ENCODE measurements at places on chromosomes 11 and 22.

- DNase-seq: no peak
Measured at GRCh38 chr11:65298131-65298535, 16.5 kb upstream of the CDC42EP2 start.

- no peak for DNase-seq
Measured at GRCh38 chr11:9133956-9134355, 42.6 kb upstream of the SCUBE2 start.

GRCh38 chr11:46330563-46331281, 16.5 kb upstream of the DGKZ start:
- DNase-seq: no peak

DNA sequence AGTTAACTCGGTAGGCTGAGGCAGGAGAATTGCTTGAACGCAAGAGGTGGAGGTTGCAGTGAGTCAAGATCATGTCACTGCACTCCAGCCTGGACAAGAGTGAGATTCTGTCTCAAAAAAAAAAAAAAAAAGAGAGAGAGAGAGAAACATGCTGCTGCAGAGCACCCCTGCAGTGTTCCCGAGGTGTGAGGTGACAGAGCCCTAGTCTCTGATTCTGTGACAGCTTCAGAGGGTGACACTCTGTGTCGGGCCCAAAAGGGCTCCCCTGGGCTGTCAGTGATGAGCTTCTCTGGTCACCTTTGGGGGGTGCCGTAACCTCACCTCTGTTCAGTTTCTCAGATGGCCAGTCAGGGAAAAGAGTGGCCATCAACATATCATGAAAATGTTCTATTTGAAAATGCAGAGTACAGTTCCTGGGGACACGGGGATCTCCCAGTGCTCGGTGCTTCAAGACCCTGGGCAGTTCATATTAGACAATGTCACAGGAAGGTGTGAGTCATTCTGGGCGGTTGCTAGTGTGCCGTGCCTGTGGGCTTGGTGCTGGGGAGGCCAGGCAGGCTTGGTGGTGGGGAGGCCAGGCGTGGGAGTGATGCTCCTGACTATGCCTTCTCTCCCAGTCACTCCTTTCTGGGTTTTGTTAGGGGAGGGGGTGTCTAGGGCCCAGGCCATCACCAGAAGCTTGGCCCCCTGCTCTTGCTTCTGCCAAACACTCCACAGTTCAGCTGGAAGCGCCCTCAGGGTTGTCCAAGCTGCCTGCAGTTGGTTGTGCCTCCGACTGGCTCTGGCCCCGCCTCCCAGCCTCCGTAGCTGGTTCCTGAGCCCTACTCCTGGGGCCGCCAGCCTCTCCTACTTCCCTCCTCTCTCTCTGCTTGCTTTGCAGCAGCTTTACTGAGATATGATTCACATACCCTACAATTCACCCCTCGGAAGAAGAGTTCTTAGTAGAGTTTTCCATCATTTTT, 52.5 kb upstream of the CLDN5 start:
- peak; percentile 9 for DNase-seq

GRCh38 chr22:27323661-27324060, 477.9 kb downstream of the MN1 start:
- DNase-seq: no peak

- no peak for DNase-seq
Measured at GRCh38 chr11:125062218-125062930, 731 bp upstream of the SLC37A2 start.

GRCh38 chr11:1534682-1535081, 37.4 kb downstream of the DUSP8 start:
- no peak for DNase-seq

DNA sequence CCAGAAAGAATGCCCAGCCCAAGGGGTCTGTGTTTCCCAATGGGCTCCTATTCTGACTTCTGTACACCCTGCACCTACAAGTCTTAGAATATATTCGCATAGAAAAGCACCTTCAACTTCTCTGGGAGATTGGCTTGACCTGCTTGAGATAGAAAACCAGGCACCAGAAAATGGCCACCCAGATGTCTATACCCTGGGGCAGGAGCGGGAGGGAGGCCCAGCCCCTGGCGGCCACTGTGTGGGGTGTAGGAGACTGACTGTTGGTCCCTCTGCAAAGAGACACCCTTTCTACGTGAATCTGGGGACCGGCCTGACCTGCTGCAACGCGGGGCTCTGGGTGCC, 8.5 kb downstream of the DENND6B start:
- no peak for DNase-seq

DNA sequence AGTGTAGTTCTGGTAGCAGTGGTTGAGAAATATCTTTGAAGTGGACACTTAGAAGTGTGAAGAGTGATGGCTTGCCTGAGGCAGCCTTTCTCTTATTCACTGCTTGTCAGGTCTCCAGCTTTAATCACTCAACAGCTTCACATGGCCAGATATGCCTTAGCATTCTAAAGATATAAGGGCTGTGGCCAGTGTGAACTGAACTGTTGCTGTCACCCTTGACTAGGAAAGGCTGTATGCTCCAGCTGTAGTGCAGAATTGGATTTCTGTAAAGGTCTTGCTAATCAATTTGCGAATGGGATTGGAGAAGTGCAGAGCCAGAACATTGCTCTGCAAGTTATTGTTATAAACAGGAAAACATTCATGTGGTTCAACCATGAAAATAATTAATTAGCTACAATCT, 266.7 kb downstream of the TMEM135 start:
- DNase-seq: no peak

GRCh38 chr11:6656936-6657335, 1.3 kb upstream of the DCHS1 start:
- DNase-seq: no peak

- DNase-seq: no peak
Measured at GRCh38 chr22:49767355-49768062, 60.2 kb downstream of the BRD1 start.

- DNase-seq: no peak
Measured at GRCh38 chr11:72039856-72040401, 40.4 kb downstream of the NUMA1 start.

- no peak for DNase-seq
Measured at GRCh38 chr22:50603511-50604255, 3.1 kb downstream of the MAPK8IP2 start.

- DNase-seq: no peak
Measured at GRCh38 chr11:65617990-65618751, 2.6 kb downstream of the PCNX3 start.

- DNase-seq: no peak
Measured at GRCh38 chr11:104614117-104614680, 284.1 kb downstream of the CASP12 start.

GRCh38 chr22:19784384-19785175, 24.0 kb downstream of the TBX1 start:
- no peak for DNase-seq

DNA sequence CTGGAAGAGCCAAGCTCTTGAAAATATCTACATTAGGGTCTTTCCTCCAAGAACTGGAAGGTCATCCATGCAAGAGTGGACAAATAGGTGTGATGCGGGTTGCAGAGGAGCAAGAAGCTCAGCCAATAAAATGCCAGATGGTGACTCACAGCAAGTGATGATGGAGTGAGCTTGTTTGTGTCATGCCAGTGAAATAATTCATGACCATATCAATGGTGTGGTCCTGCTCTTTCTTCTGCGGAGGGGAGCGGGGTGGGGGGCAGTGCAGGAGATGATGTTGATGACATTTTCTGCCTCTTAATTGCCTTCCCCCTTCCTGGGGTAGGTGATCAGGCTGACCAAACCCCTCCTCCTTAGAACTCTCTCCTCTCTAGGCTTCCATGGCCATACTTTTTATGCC, 118.5 kb upstream of the TIMP3 start:
- no peak for DNase-seq

GRCh38 chr22:37206118-37206840, 6.0 kb downstream of the SSTR3 start:
- DNase-seq: no peak

DNA sequence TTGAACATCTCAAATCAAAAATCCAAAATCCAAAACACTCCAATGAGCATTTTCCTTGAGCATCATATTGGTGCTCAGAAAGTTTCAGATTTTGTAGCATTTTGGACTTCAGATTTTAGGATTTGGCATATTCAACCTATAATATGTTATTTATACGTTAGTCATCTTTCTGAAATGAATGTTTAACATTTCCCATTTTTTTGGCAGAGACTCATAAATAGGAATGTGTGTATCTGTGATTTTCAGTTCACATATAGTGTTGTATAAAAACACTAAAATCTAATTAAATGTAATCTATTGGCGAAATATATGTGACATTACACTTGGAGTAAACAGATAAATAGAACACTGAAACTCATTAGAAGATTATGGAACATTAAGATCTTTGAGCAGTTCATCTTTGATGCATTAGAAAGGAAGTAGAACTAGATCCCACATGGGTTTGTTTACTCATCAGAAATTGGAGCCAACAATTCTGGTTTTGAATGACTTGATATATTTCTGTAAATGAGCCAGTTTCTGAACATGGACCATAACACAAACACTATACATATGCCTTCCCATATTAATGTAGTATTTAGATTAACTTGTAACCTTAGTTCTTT, 153.1 kb downstream of the UVRAG start:
- no peak for DNase-seq

- no peak for DNase-seq
Measured at GRCh38 chr11:46222490-46223251, 54.8 kb upstream of the CREB3L1 start.
